Transverse colon (tissue), 4 donors: ENCODE measurements at places on chromosomes 16 and 17. TPM values are rescaled to one million over a fixed set of nuclear protein-coding genes. Genes with fewer than 3 reads are reported as not detected.

DNA sequence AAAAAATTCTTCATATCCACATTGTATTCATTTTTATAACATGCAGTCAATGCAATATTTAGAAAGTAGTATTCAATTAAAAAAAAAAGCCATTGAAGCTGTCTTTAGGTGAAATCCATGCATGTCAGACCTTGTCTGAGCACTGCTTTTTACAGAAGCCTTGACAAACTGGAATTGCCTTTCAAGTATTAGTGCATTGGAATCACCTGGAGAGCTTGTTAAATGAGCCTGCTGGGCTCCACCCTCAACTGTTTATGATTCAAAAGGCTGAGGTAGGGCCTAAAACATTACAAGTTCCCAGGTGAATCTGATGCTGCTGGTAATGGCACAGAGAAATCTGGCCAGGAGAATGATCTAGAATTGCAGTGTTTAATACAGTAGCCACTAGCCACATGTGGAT is 85.8 kb downstream of the HIC1 start:
- no peak for DNase-seq

- no peak for DNase-seq
Observed at GRCh38 chr17:8696906-8697305, 47.7 kb downstream of the CCDC42 start.

DNA sequence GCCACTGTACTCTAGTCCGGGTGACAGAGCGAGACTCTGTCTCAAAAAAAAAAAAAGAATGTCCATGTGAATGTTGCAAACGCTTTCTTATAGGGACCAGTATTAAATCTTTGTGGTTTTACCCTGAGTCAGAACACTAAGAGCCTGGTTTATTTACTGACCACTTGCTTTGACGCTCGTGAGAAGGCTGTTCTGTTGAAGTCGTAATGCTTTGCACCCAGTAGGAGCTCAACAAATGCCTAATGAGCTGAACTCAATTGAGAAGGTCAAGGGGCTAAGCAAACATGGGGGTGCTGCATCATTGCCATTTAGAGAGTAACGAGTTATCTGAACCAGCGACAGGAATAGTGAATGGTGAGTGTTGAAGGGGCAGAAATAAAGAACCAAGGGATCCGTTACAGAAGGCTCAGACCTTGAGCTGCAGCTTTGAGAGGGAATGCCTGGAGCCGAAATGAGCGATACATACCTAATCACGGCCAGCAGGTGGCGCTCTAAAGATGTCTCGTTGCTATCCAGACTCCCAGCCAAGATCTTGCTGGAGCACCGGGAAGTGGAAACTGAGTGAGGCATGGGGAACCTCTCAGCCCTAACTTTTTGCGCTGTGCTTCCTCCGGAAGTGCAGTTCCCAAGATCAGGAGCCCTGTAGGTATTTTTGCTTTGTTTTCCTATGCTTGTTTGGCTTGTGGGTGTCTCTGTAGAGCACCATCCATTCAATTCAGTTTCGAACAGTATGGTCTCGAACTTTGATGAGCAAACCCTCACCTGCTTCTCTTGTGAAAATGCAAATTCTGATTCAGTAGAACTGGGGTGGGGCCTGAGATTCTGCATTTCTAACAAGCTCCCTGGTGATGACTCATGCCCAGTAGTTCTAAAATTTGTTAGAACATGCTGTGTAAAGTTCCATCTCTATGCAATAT is 12.6 kb upstream of the RNF222 start:
- DNase-seq = peak; percentile 91

DNA sequence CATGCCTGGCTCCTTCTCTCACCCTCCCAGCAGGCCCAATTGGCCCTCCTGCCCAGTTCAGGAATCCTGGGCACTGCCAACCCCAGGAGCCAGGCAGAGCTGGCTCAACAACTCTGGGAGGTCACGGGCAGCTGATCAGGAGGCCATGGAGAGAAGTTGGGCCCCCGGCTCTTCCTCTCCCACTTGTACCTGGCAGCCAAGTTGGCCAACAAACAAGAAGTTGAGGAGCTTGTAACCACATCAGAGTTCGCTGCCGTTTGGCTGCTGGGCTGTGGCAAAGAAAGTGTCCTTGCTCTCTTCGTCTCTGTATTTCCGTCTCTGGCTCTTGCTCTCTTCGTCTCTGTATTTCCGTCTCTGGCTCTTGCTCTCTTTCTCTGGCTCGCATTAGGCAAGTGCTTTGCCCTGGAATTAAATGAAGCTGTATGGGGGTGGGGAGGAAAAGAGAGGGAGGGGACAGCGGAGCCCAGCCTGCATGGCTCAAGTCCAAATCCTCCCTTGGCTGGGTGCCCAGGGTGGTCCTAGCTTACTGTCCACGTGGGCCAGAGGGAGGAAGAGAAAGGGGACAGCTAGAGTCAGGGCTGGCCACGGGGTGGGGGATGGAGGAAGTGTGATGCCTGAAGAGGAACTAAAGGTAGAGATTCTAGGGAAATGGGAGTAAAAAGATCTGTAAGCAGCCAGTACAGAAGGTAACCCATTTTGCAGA is 7.8 kb upstream of the TMEM132E start:
- DNase-seq = no peak

DNA sequence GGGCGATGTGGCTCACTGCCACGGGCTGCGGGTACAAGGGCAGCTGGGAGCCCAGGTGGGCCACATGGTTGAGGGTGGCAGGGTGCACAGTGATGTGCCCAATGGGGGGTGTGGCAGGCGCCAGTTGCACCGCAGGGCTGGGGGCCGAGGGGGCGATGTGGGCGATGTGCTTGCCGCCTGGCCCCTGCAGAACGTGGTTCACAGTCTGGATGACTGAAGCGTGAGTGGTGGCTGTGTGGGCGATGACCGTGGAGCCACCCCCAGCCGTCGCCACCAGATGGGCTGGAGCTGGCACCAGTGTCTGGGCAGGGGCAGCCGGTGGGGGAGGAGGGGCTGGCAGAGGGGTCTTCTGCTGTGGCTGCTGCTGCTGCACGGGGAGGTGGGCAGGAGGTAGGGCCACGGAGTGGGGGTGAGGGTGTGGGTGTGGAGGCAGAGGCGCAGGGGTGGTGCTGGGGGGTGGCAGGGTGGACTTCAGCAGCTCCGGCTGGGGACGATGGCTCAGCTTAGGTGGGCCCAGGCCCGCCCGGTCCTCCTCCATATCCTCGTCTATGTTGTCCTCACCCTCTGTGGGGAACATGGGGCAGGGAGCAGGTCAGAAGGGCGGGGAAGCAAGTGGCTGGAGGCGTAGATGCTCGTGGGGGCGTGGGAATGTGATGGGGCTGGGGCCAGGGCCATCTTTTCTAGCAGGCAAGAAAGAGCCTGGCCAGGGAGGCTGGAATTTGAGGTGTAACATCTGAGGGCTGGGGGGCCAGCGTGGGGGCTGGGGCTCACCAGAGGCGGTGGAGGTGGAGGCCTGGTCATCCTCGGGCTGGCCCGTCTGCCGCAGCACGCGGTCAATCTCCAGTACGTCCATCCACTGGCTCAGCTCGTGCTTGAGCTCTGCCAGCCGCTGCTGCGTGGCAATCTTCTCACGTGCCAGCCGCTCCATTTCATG is 13.5 kb downstream of the MNT start:
- no peak for DNase-seq

GRCh38 chr17:8140065-8141029 is 11.9 kb downstream of the PER1 start:
- no peak for DNase-seq

- no peak for DNase-seq
Observed at GRCh38 chr16:49786926-49787557, 68.9 kb downstream of the ZNF423 start.

DNA sequence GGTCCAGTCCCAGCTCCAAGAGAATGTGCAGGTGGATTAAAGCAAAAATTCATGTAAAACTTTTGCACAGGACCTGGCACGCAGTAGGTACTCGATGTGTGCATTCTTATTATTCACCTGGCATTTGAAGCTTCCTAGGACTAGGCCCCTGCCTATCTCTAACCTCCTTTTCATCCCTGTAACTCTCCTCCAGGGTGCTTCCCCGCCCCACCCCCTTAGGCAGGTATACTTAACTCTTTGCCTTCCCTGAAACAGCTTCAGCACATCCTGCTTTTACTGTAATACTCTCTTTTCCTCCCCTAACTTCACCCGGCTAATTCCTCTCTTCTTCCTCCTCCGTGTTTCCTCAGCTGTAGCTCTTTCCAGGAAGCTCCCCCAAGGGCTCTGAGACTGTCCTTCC is 54.8 kb downstream of the CDK5R1 start:
- no peak for DNase-seq

GRCh38 chr17:78058001-78058400 is 70.6 kb downstream of the TMC6 start:
- no peak for DNase-seq

DNA sequence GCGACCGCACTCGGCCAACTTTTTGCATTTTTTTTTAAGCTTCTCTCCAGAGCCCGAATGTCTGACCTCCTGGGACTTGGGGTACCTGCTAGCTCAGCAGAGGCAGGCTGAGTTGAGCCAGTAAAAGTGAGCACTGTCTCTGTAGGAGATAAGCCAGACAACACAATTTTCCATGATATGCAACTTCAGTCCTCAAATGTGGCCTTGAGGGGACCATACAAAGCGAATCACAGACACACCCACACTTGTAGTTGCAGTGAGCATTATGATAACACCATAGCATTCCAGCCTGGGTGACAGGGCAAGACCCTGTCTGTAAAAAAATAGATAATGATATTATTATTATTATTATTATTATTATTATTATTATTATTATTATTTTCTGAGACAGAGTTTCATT is 2.6 kb downstream of the DPEP2 start:
- DNase-seq = no peak

DNA sequence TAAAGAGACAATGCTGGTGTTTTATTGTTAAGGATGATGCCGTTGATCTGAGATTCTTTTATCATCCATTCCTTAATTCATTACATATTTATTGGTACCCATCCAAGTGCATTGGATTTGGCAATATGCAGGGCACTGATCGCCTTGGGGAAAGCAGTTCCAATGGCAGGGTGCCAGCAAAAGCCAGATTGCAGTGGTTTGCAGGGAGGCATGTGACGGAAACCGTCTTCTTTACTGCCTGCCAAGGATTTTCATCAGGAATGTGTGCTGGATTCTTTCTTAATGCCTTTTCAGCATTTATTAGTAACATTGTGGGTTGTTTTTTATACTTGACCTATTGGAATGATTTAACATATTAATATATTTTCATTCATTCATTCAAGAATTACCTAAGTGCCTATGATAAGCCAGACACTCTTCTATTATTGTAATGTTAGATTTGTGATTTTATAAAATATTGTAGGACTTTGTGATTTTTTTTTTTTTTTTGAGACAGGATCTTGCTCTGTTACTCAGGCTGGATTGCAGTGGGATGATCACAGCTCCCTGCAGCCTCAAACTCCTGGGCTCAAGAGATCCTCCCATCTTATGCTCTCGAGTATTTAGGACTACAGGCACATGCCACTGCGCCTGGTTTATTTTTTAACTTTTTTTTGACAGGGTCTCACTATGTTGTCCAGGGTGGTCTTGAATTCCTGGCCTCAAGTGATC is 93.4 kb upstream of the TNRC6A start:
- peak; percentile 66 for DNase-seq

GRCh38 chr16:56203052-56203451 is 11.8 kb downstream of the GNAO1 start:
- peak; percentile 23 for DNase-seq

- no peak for DNase-seq
Observed at GRCh38 chr16:29316761-29317183, 89.7 kb downstream of the NPIPB11 start.

DNA sequence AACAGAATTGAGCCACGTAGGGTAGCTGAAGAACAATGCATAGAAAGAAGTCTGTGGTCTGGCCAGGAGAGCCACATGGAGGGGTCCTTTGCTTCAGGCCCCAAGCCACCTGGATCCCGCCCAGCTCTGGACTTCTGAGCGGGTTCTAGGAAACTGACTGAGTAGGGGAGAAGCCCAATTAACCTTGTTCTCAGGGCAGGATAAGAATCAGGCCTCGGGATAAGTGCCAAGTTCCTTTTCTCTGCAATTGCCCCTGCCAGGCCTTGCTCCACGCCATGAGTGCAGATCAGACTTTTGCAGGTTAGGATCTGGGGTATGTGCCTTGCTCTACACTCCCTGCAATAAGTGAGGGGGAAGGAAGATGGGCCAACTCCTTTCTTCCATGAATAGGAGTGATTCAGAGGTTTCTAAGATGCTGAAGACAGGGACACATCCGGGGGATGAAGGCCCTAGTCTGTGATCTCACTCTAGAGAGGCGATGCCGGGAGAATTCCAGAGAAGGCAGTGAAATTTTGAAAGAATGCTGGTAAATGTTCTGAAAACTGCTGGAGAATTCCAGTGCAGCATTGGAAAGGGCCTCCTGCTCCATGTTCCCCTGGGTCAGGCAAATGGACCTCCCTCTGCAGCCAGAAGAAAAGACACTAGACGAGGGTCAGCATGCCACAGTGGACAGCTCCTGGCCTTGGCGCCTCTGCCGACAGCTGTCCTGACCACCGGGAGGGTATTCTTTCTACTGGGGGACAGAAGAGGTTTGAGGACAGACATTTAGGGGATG is 5.8 kb downstream of the NEUROD2 start:
- no peak for DNase-seq

- DNase-seq = no peak
Observed at GRCh38 chr16:12294471-12294870, 317.9 kb downstream of the SNX29 start.

DNA sequence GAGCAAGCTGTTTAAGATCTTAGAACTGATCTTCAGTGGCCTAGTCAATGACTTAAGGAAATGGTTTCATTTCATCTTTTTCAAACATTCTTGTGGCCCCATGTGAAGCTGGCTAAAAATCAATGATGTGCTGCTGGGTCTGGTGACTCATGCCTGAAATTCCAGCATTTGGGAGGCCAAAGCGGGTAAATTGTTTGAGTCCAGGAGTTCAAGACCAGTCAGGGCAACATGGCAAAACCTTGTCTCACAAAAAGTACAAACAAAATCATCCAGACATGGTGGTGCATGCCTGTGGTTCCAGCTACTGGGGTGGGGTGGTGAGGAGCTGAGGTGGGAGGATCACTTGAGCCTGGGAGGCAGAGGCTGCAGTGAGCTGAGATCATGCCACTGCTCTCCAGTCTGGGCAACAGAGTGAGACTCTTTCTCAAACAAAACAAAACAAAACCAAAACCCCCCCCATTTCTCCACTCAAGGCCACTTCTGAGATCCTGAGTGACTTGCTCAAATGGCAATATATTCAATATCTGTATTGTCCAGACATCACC is 17.4 kb upstream of the COL1A1 start:
- no peak for DNase-seq

- no peak for DNase-seq
Observed at GRCh38 chr16:86554599-86554916, 477 bp downstream of the MTHFSD start.

GRCh38 chr16:59355704-59356103 is 621.6 kb upstream of the GOT2 start:
- no peak for DNase-seq

Gene BEAN1
- total RNA-seq = 0.40 TPM

Gene TRPV2
- 2.4 TPM for total RNA-seq

Gene AXIN2
- total RNA-seq = 17.6 TPM

Gene PRSS36
- not detected for total RNA-seq

Gene TPSG1
- 24.0 TPM for total RNA-seq
